ENCODE measurements at places on chromosomes 7 and 10.
A peak's percentile ranks its signal among the peaks of the same experiment; 100 is the strongest.

DNA sequence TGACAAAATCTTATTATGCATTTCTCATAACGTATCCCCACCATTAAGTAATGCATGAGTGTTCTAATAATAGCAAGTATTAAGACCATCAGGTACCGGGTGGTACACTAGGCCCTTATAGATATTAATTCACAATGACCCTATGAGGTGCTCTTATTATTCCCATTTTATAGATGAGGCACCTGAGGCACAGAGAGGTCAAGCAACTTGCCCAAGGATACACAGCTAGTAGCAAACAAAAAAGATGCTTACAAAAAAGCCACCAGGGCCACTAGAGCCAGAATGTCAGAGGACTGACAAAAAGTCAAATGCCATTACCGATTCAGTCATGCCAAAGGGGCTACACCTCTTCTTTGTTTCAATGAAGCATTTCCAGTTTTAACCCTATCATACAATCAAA is 5.9 kb downstream of the RSU1 start:
- DNase-seq = no peak

GRCh38 chr7:100708395-100708794 is 2.5 kb downstream of the POP7 start:
- DNase-seq = no peak

- no peak for DNase-seq
Measured at GRCh38 chr7:14270099-14270498, 280.6 kb upstream of the ETV1 start.

- DNase-seq = no peak
Measured at GRCh38 chr7:133300811-133301210, 47.9 kb downstream of the EXOC4 start.

DNA sequence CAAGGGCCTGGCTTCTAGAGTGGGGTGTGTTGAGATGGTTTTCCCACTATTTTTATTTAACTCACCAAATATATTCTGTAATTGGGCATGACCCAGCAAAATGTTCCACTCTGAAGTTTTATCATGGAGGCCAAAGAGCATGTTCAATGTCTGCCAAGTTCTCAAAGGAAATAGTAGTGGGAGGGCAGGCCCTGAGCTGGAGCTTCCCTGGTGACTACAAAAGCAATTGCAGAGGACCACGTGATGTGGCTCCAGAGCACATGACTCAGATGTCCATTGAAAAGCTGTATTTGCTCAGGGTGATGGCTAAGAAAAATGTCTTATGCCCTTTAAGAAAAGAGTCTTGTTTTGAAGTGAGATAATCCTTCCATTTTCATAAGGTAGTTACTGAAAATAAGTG is 1024.8 kb downstream of the LRMDA start:
- DNase-seq = no peak

- peak; percentile 45 for DNase-seq
Measured at GRCh38 chr10:68208424-68209042, 23.4 kb downstream of the ATOH7 start.

DNA sequence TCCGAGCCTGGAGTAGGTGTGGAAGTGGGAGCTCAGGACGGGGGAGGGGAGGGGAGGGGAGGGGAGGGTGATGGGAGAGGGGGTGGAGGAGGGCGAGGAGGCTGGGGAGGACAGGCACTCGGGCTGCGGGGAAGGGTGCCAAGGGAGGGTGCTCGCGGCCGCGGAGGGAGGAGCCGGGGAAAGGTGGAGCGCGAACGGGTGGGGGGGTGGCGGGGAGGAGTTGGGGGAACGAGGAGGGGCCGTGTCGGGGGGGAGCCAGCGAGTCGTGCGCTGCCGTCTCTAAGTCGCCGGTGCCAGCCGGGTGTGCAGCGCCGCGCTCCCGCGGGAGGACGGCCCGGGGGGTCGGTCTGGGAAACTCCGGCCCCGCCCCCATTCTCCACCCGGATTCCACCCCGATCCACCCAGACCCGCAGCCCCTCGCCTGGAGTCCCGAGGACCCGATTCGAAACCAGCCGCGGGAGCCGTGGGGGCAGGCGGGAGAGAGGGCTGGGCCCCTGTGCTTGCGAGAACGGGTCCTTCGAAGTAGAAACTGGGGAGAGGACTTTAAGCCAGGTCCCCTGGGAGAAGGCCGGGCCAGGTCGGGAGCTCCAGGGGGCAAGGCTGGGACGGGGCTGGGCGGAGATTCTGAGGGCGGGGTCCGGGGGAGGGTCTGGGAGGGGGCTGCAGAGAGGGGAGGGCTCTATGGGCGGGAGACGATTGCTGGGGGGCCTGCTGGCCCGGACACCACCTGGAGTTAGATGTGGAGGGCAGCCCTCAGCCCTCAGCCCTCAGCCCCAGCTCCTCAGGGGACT is at the start of gene ZNF467:
Gene ZNF467, minus strand, starts transcription at position 143 of the 791 bp plus-strand sequence. CDS start 2,556 bp downstream, outside the sequence.
- DNase-seq = no peak

DNA sequence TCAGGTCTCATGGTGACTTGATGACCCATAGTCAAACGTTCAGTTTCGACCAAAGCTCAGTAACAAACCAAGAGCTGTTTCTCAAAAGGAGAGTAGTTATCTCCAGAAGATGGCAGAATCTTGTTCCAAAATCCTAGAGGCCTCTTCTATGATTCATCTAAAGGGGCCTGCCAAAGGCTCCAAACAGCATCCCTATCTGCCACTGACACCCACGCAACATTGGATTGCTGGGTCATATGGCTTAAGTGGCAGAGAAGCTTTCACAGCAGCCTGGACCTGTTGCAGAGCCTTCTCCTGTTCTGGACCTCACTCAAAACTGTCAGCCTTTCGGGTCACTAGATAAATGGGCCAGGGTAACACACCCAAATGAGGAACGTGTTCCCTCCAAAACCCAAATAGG is 54.0 kb upstream of the LRRC18 start:
- no peak for DNase-seq

GRCh38 chr10:131446171-131446570 is 134.7 kb upstream of the TCERG1L start:
- DNase-seq = no peak

DNA sequence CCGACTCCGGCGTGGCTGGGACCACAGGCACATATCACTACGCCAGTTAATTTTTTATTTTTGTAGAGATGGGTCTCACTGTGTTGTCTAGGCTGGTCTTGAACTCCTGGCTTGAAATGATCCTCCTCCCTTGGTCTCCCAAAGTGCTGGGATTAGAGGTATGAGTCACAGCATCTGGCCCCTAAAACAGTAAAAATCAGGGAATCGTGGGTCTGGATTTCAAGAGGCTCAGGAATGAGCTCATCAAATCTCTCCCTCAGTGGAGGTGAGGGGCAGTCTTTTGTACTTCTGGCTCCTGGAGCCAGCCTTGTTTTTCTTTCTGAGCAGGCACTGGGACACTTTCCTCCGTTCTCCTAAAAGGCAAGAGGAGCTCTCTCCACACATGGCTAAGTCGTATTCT is 32.1 kb upstream of the RHEB start:
- no peak for DNase-seq

DNA sequence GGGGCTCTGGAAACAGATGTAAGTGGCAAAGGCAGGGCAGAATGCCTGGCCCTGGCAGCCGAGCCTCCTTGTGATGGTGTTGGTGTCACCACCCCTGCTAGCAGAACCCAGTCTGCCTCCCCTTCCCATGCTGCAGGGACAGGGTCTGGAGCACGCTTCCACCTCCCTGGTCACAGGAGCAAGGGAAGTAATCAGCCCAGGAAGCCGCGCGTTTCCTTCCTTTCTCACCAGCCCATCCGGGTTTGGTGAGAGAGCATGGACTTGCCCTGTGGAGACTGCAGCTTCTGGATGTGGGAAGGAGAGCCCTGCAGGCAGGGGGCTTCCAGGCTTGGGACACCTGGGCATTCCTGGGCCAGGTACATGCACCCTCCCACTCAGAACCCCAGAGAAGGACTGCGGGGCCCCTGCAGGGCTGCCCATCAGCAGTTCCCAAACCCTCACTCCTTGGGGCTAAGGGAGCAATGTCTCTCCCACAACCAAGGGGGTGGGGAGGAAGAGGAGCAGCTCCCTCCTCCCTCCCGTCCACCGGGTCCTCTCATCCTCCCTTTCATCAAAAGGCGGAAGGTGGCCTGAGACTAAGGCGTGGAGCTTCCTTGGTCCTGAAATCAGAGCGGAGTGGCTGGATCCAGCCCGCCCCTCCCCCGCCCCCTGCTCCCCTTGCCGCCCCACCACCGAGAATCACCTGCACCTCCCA is 1.8 kb downstream of the MMRN2 start:
- no peak for DNase-seq

GRCh38 chr10:74683067-74683466 is 143.3 kb upstream of the KAT6B start:
- no peak for DNase-seq

DNA sequence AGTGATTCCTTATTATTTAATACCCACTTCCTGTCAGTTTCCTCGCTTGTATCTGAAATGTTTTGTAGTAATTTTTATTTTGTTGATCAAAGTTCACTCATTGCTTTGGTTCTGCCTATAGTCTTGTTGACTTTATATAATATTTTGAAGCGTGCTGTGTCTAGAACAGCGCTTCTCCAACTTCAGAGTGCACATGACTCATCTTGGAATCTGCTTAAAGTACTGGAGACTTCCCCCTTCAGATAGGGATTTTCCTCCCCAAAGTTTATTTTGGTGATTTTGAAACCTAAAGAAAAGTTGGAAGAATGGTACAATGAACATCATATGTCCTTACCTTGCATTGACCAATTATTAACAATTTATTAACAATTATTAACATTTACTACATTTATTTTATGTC is 5.8 kb downstream of the COMTD1 start:
- no peak for DNase-seq

DNA sequence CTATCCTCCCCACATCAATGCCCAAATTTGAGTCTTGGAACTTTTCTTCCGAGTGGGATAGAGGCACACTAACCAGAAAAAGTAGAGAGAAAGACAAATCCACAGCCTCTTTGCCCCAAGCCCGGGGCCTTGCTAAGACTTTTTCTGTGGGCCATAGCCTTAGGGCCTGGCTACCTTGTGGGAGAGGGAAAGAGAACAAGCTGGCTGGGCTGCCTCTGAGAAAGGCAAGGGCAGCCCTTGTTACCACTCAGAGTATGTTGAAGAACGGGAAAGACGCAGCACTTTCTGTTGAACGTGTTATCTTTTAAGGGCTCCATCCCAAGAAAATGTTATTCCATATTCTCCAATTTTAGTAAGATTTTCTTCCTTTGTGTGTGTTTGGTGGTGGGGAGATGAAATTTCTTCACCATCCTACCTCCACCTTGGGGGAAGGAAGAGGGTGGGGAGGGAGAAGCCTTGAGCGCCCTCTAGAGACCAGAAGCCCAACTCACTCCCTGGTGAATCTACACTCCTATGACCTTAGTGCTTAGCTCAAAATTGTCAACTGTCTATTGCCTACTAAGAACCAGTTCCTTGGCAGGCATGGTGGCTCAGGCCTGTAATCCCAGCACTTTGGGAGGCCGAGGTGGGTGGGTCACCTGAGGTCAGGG is 3.9 kb upstream of the NRF1 start:
- DNase-seq = no peak

DNA sequence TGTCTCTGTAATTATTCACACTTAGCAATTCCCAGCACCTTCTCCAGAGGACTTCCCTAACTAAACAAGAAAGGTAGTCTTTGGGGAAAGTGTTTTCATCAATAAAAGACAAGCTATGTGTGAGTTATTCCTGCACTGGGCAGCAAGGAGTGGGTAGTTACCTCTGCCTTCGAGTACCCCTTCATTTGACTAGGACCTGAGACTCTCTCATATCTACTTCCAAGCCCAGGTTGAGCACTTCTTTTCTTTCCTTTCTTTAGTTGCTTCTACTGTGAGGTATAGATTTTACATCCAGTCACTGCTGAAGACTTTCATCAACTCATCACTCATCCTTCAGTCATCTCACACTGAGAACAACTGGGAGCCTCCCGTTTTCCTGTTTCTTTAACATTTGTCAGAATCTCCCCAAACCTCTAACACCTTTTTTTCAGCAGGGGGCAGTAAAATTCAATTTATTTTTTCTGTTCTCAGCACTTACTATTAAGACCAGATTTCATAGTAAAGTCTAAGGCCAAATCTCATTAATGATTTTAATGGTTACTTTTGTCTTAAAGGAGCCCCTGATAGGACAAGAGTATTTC is 80.1 kb upstream of the PRSS1 start:
- no peak for DNase-seq

GRCh38 chr10:118816471-118817168 is 61.9 kb upstream of the CACUL1 start:
- DNase-seq = no peak

DNA sequence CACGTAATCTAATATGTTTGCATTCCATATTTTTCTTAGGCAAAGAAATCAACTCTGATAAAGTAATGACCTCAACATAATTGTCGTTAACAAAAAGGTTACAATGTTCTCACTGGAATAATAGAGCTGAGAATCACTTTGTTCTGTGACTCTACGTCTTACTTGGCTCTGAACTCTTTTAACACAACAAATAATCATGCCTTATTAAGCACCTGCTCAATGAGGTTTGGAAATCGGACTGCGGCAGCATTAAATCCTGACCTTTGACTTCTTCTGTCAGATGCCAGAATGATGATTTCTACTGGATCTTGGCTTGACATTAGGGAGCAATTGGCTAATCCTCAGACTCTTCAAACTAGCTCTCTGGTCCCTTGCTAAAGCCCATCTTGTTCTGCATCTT is 233.6 kb downstream of the SEMA3D start:
- no peak for DNase-seq

- no peak for DNase-seq
Measured at GRCh38 chr7:44909596-44910389, 24.5 kb upstream of the PURB start.

DNA sequence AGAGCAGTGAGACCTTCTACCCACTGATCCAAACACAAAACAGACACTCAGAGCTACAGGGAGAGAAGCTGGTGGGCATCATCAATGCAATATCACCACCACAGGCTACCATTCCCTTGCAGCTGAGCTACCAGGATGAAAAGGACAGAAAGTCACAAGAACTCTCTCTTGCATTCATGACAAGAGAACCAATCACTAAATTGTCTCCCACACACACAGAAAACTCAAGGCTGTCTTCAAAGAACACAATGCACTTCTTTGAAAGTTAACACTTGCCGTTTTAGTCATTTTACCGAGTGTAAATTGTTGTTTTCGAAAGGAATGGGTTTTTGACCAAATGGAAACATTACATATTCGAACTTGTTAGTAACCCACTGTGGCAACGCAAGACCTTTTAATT is 626.6 kb downstream of the SORCS1 start:
- DNase-seq = no peak

DNA sequence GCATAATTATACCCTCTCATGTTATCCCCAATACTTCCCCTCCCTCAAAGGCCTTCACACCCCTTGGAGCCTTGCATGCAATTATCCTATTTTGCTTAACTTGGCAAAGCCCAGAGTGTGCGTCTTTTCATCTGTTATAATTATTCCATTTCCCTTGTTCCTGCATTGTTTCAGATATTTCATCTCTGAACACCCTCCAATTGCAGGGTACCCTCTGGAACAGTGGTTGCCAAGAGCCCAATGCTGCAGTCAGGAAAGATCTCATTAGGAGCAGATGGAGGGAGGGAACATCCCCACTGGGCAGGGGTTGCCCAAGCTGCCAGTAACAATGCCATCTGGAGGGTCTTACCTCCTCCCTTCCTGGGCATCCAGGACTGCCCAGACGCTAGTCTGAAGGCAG is 18.4 kb upstream of the GOLGA7B start:
- DNase-seq = no peak
